ENCODE measurements at places on chromosomes 7 and 10.

DNA sequence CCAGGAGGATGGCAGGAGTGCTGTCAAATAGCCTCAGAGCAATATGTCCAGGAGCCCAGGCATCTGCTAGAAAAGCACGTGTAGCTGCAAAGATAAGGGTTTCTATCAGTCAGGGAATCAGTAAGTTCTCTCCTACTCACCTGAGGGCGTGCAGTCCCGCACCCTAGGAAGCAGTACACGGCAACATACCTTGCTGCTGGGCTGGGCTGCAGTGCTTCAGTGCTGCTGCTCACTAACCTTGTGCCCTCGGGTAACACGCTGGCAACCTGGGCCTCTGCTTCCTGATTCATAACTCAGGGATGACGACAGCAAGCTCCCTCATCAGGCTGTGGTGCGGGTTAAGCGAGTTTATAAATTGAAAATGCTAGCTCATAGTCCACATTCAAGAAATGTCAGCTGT is 29.5 kb upstream of the CCNY start:
- DNase-seq = no peak

DNA sequence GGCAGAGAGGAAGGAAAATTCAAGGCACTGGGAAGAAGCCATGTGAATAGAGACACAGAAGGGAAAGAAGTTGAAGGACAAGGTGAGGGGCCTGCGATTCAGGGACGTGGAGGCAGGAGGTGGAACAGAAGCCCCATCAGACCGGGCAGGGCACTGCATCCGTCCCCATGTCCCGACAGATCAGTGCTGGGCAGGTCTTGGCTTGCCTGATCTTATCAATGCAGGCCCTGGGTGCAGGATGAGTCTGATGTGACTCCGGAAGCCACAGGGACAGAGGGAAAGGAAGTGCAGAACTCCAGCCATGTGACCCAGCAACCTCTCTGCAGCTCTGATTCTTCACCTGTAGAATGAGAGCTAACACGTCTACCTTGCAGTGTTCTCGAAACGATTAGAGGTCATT is 136.2 kb upstream of the CTBP2 start:
- no peak for DNase-seq

DNA sequence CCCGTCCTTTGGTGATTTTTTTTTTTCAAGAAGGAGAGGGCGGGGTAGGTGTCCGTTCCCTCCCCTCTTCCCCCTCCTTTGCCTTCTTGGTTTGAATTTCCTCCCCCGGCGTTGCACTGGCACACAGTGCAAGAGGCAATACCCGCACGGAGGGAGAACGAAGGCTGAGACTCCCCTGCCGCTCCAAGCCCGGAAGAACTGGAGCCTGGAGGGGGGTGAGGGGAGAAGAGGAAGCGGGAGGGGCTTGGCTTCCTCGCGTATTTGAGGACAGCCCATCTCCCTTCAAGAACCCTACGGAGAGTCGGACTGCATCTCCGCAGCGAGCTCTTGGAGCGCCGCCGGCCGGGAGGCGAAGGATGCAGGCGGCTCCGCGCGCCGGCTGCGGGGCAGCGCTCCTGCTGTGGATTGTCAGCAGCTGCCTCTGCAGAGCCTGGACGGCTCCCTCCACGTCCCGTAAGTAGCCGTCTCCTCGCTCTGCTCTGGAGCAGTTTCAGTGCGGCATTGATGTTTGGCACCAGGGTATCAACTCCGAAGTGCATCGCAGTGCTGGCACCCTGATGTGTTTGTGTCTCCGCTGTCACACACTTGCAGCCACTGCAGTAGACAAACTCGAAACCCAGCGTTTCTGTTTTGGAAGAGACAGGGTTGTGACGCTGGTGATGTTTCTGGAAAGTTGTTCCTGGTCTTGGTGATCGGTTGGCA is at the start of gene CNTNAP2:
Gene CNTNAP2, plus strand, starts transcription at position 281 of the 702 bp plus-strand sequence. Its CDS starts 76 bp downstream, at position 357.
- peak; percentile 97 for DNase-seq

DNA sequence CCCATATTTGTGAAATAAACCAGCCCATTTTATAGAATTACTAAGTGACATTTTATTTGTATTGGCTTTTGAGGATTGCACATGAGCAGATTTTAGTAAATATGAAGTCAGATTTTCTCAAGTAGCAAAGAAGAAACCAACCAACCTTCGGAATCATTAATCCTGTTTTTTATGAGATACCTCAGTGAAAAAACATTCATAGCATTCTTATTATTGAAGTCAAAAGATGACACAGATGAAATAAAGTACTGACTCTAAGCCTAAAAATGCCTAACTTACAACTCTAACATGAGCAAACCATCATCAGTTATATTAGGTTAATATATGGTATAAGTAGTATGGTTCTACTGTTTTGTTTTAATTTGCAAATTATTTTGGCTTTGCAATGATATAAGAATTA is 59.9 kb upstream of the AGBL3 start:
- DNase-seq = no peak

DNA sequence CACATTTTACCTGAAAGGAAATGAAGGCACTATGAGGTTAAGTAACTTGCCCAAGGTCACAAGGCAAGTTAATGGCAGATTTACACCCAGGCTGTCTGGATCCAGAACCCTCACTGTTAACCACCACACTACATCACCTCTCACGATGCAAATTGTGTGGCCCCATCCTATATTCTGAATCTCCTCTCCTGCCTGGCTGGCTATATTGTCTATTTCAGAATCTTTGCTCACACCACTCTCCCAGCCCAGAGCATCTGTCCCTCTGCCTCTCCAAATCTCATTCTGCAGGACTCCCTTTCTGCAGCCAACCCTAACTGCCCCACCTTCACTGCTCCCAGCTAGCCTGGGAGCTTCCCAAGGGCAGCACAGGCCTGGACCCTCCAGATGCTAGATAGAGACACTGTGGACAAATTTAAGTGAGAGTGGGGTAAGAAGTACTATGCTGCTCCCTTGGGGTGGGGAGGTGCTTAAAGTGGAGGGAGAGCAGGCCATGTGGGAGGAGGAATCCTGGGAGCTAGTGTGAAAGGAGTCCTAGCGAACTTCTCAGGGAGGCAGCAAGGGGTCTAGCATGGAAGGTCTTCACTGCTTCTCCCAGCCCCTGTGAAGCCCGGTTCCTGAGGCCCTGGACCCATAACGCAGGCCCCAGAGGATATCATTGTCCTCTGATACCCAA is 786 bp downstream of the CUEDC2 start:
- no peak for DNase-seq

GRCh38 chr7:149883452-149883861 is 9.7 kb downstream of the ATP6V0E2 start:
- peak; percentile 14 for DNase-seq

DNA sequence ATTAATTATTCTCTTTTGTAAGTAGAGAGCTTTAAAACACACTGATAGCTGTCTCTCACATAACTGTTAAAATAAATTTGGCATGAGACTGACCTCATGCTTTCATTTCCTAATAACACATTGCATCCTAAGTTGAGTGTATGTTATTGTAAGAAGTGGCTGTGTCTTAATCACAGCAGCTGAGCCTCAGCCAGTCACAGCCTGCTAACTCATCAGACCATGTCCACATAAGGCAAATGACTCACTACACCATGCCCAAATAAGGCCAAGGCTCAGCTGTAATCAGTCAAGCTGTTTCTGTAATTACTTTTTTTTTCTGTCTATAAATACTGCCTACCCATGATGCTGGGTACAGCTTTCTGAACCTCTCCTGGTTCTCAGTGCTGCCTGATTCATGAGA is 860.9 kb downstream of the XPNPEP1 start:
- DNase-seq = no peak

DNA sequence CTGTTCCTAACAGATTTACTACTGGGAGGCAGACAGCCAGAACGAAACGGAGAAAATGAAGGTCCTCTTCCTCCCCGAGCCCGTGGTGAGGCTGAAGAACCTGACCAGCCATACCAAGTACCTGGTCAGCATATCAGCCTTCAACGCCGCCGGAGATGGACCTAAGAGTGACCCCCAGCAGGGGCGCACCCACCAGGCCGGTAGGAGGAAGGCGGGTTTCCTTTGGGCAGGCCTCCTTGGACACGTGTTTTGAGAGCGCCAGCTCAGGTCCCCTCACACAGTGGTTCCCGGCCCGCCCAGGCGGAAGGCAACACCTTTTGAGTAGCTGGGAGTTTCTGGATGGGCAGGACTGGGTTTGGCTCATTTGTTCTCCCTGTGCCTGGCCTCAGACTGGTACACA is 474.0 kb upstream of the FOXK1 start:
- DNase-seq = no peak

DNA sequence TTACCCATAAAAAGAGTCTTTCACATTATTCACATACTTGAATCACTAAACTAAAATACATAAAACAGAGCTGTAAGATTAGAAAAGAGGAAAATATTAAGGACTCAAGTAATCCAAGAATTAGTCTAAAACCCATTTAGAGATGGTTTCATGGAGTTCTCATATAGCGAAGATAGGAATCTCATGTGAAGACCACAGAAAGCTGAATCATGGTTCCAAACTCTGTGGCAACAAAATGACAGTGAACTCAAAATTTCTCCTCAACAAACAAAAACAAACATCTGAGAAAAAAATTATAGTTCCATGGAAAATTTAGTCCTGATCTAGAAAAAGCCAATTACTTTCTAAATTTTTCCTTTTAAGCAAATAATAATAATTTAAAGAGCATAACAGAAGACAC is 34.6 kb downstream of the BAZ1B start:
- no peak for DNase-seq

- no peak for DNase-seq
Measured at GRCh38 chr10:9289811-9290210, 1235.3 kb downstream of the GATA3 start.

DNA sequence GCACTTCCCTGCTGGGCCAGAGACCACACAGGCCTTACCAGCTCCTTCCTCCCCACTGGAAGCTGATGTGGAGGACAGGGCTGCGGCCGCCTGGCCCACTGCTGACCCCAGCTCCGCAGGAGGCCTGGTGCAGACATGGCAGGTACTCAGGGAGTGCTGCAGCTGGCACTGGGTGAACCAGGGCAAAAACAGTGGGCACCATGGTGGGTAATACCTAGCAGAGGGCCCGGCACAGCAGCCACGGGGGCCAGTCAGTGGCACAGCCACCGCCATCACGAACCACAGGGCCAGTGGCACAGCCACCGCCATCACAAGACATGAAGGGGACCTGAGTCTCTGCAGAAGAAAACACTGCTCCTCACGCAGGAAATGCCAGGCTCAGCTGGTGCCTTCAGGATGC is 152.6 kb upstream of the PPP2R2D start:
- DNase-seq = no peak

- DNase-seq = no peak
Measured at GRCh38 chr10:63236113-63236935, 103.2 kb downstream of the NRBF2 start.

DNA sequence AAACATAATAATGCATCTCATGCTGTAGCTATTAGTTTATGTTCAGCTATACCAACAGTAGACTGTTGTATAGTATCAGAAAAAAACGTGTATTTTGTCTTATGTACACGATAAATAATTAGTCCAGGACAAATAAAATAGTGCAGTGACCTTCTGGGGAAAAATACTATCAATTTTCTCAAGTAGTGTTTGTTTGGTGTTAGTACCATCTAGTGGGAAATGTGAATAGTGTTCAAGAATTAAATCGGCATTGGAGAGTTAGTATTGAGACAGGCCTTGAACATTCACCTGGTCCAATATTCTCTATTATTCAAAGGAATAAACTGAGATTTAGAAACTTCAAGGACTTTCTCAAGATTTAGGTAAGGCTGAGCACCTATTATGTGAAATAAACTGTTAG is 21.7 kb upstream of the OR2A5 start:
- no peak for DNase-seq

DNA sequence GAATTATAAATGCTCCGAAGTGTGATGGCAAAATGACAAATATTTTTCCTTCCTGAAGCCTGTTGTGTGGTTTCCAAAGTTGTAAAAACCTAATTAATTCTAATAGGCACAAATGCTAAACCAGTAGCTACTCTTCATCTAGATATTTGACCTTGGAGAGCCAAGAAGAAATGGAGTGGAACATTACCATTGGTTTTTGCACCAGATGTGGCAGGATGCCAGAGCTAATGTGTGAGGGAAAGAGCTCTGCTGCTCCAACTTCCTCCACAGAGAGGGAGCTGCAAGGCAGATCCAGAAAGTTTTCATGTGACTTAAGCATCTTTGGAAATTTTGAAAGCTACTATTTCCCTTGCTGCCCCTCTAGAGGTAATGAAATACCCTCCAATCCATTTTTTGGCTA is 65.1 kb upstream of the HPS1 start:
- DNase-seq = no peak

GRCh38 chr7:81036057-81036456 is 117.2 kb upstream of the SEMA3C start:
- DNase-seq = no peak

DNA sequence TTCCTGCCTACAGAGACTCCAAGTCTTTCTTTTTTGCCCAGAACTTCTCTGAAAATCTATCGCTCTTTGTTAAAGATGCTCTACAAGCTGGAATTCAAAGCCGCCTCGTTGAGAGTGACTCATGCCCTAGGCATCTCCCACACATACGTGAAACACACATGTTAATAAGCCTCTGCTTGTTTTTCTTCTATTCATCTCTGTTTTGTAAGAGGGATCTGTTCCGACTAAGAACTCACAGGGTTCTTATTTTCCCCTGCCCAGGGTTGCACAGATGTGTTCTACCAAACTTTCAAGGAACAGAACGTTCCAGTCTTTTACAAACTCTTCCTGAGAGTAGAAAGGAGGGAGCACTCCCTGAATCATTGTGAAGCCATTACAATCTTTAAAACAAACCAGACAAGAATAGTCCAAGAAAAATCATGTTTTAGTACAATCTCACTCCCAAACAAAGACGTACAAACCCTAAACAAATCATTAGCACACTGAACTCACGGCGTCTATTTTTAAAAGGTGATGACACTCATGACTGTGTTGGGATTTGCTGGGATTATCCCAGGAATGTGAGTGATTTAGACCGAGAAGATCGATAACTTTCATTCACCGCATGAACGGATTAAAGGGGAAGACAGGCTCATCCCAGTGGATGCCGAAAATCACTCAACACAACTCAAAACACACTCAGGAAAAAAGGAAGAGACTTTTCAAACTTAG is 55.3 kb upstream of the INPP5A start:
- no peak for DNase-seq

DNA sequence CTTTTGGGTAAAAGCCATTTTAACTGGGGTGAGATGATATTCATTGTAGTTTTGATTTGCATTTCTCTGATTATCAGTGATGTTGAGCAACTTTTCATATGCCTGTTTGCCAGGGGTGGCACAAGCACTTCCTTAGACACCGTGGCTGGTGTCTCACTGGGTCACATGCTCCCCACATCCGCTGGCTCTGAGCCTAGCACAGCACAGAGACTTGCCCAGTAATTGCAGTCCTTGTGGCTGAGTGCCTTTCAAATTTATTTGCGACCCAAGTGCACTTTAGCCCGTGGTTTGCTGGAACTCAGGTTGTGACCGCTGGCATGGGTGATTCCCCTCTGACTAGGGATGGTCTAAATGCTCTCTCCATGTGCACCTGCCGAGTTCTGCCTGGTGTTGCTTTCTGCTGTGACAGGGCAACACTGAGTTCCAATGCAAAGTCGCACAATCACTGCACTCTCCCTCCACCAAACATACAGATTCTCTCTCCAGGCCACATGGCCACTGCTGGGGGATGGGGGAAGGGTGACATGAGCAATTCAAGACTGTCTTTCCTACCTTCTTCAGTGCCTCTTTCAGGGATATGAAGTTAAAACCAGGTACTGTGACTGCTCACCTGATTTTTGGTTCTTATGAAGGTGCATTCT is 66.5 kb downstream of the ZNF277 start:
- DNase-seq = no peak

GRCh38 chr7:127017196-127017595 is 235.5 kb downstream of the GRM8 start:
- DNase-seq = no peak

Data from NCI-H2171 (cell line).